T follicular helper cell (primary cell): ENCODE measurements at places on chromosomes 13 and 19.

DNA sequence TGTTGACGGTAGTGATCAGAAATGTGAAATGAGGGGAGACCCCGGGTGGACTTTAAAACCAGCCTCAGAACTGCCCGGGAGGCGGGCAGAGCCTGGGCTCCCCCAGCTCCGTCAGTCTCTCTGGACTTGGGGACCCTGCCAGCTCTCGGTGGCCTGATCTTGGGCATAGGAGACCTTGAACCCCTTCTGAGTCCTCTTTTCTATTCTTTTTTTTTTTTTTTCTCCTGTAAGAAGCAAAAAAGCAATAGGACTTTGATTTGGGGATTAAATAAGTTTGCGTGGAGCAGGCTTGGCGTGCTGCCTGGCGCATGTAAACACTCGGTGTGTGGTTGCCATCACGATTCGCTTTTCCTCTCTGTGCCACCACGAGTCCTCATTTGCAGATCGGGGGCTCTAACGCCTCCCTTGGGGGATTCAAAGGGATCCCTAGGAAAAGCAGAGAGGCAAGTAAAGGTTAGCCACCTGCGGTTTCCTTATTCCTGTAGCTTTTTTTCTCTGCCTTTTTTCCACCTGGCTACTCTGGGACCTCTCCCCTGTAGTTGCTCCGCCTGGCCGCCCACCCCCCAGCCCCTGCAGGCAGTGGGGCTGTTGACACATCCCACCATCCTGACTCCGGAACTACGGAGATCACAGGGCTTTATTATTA is 1.3 kb downstream of the SAFB start:
- no peak for DNase-seq

DNA sequence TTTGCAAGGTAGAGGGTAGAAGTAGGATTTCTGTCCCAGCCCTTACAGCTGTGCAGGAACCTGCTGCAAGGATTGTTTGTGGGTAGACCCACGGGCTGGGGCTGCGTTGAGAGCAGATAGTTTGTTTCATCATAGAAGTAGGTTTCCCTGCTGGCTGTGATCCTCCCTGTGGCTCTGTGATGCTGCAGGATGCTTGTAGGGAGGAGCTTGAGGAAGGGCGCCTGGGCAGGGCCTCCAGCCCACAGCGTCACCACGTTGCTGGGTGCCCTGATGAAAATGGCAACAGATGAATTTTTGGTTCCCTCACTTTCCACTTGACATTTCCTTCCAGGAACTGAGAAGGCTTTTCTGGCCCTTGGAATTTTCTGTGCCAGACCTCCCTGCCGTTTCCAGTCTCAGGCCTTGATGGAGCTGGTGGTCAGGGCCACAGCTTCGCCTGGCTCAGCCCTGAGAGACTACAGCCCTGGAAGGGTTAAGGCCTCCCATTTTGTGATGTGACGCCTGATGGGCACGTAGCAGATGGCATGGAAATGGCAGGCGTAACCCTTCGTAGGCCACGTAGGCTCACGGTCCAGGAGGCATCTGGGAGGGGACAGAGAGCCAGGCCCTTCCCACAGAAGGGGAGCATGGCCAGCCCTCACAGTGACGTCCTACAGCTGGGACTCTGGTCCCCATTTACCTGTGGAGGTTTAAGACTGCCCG is 42.2 kb downstream of the GATAD2A start:
- DNase-seq, result peak; percentile 47

GRCh38 chr13:112875627-112876026 is 93.4 kb upstream of the MCF2L start:
- DNase-seq, result no peak

- DNase-seq, result no peak
Measured at GRCh38 chr19:30083701-30084156, 141.7 kb downstream of the URI1 start.

DNA sequence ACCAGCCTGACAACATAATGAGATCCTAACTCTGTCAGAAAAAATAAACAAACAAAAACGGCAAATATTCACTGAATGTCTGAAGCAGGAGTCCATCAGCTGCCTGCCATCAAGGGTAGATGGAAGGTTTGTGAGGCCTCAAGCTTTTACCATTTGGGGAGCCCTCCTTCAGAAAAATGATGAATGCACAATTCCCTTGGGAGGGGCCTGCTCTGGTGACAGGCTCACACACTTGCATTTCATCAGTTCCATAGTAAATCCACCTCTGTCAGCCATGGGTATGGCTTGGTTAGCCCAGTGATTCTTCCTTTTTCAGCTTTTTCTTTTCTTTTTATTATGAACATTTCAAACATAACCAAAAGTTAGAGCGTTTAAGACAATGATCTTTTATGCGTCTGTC is 26.3 kb upstream of the KATNAL1 start:
- DNase-seq, result no peak

DNA sequence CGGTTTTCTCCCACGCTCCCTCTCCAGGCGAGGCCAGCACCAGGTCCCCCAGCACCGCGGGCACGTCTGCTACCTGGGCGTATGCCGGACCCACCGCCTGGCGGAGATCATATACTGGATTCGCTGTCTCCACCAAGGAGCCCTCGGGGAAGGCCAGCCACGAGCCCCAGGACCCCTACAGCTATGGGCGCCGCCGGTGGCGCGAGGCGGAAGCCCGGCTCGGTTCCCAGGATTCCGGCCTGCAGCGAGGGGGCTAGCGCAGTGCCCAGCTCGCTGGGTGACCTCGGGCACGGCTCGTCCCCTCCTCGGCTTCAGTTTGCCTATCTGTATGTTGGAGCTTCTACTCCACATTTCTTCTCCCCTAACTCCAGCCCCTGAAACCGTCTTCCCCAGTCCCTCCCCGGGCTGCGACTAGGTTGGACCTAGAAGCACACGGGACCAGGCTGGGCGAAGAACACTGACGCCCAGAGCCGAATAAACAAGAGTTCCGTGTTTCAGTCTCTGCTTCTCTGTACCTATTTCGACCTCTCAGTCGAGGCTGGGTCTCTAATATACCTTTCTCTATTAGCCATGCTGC is 749 bp upstream of the CPT1C start:
- DNase-seq, result no peak

GRCh38 chr13:28347456-28348371 is 147.2 kb downstream of the FLT1 start:
- no peak for DNase-seq

DNA sequence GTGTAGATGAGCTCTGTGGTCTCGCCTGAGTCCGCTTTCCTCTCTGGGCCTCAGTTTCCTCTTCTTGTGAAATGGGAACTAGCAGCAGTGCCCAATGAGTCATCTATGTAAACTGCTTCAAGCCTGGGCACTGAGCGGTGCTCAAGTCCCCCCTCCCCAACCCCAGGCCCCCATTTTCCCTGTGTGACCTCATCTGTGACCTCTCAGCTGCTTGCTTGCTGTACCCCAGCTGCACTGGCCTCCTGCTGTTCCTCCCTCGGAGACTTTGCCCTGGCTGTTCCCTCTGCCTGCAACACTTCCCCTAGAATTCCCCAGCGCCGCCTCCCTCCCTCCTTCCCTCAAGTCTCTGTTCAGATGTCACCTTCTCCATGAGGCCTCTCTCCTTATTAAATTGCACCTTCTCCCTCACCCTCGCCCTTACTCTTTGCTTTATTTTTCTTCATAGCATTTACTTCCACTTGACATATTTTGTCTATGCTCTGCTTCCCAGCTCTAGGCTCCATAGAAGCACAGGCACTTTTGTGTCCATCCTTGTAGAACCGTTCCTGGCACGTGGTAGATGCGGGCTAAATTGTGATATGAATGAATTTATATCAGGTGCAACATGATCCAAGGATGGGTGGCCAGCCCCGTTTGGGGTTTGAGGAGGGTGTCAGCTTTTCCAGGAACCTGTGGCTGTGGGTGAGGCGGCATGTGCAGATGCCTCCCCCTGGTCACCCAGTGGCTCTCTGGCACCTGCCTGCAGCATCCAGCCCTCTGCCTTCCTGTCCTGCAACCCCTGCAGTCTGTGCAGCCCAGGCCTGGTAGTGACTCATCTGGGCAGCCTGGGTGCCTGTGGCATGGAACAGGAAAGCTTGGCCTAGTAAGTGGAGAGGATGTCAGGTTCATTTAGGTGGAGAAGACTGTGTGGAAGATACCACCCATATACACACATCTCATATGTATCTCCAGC is 26.3 kb downstream of the SIPA1L3 start:
- no peak for DNase-seq

GRCh38 chr13:80664950-80665349 is 324.0 kb upstream of the SPRY2 start:
- no peak for DNase-seq

DNA sequence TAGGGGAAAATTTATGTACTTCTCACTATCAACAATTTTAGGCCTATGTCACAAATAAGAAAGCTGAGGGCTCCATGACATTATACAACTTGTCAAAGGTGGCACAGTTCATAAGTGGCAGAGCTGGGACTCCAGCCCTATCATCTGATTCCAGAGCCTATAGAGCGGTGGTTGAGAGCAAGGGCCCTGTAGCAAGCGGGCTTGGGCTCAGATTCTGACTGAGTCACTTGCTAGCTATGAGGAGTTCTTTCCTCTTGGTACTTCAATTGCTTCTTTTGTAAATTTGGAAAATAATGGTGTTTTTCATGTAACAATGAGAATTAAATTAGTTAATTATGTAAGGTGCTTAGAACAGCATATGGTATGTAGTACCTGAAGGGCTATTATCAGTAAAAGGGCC is 28.7 kb upstream of the FAM216B start:
- no peak for DNase-seq

DNA sequence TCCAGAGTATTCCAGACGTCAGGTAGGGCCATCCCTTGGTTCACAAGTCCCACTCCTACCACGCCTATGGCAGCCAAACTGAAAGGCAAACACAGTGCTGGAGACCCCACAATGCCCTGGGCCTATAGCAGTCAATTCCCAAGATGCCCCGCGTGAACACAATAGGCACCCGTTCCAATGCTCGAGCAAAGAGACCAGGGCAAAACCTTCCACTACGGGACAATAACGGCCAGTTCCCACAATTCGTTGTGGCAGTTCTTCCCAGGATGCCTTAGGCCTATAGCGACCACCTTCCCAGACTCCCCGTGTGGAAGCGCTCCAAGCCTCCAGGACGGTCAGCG is 538 bp downstream of the ZNF428 start:
- DNase-seq, result no peak

GRCh38 chr19:56263319-56263718 is 9.2 kb upstream of the EDDM13 start:
- DNase-seq, result no peak

DNA sequence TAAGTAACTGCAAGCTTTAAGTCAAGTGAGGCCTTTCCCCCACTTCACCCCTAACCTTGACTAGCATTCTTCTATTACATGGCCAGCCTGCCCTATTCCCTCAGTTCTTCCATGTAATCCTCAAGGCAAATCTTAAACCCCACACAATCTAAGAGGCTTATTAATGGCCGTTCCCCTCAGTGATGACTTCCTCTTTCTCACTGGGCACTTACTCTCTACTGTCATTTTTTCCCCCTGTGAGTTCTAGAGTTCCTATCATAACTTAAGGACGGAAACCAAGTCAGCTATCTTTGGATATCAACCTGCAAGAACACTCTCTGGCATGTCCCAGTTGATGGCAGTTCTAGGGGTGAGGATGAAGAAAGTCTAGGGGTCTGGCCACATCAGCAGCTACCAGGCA is 131.2 kb downstream of the DCLK1 start:
- no peak for DNase-seq

DNA sequence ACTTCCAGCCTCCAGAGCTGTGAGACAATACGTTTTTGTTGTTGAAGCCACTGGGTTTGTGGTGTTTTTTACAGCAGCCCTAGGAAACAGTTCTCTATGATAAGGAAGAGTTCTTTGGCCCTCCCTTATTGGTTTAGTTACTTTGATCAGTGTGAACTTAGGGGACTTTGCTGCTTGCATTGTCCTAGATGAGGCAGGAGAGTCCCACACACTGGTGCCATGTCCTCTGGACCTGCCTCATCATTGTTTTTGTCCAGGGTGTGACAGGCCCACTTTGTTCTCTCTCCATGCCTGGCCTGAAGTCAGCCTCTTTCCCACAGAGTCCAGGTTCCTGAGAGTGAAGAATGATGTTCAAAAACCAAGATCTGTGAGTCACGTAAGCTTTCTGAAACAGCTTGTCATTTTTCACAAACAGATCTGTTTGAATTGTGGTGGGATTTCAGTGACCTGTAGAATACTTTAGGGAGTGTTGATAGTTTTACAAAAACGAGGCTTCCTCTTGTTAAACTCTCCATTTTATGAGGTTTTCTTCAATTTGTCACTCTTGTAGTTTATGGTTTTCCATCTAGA is 63.8 kb downstream of the ING1 start:
- no peak for DNase-seq

DNA sequence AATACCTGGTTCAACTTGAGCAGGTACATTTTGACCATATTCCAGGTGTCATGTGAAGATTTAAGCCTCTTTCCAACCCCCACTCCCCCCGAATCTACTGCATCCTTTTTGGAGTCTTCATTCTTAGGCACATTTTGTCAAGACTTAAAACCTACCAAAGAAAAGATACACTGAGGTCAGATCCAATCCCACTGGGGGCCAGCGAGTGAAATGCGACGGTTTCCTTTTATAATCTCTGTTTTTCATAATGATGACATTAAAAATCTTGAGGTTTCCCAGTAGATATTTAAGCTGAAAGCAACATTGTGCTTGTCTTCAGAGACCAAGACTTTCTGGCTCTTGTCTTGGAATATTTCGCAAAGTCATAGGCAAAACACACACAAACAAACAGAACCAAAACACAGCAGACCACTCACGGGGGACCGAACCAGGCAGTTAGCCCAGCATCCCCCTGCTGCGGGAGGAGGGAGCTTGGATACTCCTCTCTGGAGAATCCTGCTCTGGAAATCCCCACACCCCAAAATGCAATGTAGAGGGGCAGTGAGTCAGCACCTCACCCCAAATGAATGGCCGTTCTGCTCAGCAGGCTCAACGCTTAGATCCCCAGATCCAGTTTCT is 506 bp upstream of the GAS6 start:
- DNase-seq, result no peak

DNA sequence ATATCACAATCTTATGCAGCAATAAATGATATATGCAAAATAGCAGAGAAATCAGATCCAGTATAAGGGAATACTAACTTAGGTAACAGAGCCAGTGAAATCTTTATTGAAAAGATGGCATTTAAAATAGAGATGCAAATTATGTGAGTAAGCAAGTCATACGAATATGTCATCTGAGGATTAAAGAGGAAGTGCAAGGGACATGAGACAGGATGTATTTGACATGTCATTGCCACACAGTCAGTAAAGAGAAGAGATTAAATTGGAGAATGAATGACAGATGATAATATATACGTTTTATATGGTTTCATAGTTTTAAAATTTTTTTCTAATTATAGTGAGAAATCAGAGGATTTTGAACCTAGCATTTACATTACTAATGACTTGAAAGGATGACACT is 426.4 kb downstream of the SLITRK5 start:
- no peak for DNase-seq

GRCh38 chr19:17104679-17105078 is 29.1 kb downstream of the MYO9B start:
- no peak for DNase-seq
